ENCODE measurements at places on chromosomes 12 and 14.

- DNase-seq, result no peak
Observed at GRCh38 chr12:119202544-119202943, 23.8 kb downstream of the HSPB8 start.

DNA sequence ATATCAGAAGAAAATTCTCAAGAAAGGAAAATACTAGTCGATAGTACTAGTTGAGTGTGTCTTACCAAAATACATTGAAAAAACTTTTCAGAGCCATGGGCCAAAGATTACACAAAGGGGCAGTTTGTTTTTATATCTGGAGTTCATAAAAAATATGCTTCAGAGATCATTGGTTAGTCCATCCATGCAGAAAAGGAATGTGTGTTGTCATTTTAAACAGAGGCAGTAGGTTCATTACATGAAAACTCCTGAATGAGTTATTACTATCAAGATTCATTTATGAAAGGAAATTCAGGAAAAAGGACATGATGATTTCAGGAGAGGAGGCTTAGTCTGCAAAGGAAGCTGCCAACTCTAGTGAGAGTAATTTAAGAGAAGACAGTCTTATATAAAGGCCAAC is 354.8 kb downstream of the AEBP2 start:
- DNase-seq, result no peak

DNA sequence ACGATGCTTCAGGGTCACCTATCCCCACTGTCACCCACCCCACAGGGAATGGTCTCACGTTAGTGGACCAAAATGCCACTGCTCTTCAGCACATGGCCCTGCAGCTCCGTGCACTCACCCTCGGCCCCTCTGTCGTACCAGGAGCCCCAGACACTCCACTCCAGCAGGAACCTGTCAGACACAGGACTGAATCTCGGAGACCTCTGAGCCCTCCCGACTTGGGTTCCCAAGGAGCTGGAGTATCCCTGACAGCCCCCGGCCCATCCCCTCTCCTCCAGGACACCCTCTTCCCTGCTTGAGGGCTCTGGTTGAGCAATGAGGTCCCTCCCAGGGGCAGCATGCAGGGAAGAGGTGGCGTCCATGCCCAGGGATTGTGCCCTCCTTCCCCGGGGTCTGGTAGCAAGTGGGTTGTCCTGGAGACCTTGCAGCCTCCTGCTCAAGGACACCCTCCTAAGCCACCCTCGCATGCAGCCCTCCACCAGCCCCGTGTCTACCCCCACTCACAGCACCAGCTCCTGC is 20.4 kb upstream of the LRTM2 start:
- DNase-seq, result no peak

DNA sequence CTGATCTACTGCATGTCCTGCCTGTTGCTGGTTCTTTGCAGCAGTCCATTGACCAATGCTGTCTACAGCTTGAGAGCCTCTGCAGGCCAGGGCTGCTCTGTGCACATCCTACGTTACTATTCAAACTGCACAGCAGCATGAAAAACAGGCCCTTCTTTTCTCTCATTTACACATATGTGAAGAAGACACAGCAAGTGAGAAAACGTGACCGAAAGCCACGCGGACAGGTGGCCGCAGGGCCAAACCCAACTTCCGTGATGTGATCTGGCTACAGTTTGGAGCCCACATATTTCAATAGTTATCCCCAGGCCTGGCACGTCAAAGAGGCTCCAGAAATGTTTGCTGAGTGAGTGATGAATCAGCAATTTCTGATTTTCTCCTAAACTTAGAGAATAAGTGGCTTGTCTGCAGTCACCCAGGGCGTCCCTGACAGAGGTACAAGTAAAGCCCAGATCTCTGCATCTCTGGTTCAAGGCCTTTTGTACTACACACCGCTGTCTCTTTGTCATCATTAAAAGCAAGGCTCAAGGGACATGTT is 17.9 kb upstream of the TCL1B start:
- no peak for DNase-seq

- DNase-seq, result no peak
Observed at GRCh38 chr12:101107032-101107763, 102.8 kb downstream of the SLC5A8 start.

DNA sequence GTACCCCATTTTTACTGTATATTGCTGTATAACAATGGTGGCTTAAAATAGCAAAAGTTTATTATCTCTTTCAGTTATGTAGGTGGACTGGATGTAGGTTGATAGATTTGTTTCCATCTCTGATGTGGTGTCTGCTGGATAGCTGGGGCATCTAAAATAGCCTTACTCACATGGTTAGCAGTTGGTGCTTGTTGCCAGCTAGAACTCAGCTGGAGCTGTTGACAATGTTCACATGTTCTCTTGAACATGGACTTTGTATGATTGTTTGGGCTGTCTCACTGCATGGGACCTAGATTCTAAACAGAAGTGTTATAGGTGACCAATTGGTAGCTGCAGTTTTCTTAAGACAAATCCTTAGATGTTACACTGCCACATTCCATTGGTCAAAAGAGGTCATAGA is 126.9 kb downstream of the GPHN start:
- DNase-seq, result no peak

GRCh38 chr14:92416544-92416943 is 93.6 kb downstream of the SLC24A4 start:
- DNase-seq, result no peak

DNA sequence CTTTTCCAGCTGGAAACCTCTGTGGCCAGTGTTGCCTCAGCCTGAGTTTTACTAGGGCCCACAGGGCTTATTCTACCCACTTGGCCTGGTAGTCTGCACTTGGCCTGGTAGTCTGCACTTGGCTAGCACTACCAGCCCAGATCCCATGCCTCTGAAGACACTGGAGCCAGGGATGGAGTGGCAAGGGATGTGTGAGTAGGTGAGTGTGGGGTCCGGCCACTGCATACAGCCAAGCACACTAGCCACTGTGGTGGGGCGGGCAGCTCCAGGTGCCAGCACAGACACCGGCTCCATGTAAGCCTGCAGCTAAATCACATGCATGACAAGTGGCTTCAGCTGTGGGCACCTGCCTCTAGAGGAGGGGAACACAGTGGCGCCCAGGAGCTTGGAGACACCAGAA is 63.4 kb upstream of the NAV3 start:
- no peak for DNase-seq

All from effector memory CD4-positive, alpha-beta T cell (primary cell).